ENCODE measurements at places on chromosomes 5 and 9. TPM values are rescaled to one million over a fixed set of nuclear protein-coding genes. Genes with fewer than 3 reads are reported as not detected.

DNA sequence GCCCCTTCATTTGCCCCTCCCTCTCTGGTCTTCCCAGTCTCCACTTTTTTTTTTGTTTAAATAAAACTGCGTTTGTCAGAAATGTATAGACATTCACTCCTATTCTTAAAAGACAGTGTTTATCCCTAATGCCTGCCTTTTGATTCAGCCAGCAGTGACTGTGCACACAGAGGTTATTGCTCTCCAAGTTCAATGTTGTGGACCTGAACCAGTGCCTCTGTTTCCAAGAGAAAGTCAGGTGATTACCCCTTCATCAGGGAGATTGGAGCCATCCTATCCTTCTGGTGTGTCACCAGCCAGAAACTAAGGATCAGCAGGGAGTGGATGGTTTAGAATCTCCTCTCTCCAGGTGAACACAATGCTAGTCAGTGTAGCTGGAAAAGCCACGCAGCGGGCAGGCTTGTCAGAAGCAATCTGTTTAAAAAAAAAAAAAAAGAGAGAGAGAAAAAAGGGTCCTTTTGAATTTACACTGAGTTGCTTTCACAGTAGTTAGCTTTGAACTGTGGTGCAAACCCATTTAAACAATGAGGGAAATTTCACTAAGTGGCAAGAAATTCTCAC is 167.5 kb upstream of the DMRT1 start:
- DNase-seq: no peak

Gene SAXO1
- total RNA-seq: 0.05 TPM

- no peak for DNase-seq
These were observed 3.8 kb downstream of the CREB3 start for GRCh38 chr9:35736201-35736633.

GRCh38 chr9:75889577-75889976 is 896 bp upstream of the PCSK5 start:
- DNase-seq: no peak

DNA sequence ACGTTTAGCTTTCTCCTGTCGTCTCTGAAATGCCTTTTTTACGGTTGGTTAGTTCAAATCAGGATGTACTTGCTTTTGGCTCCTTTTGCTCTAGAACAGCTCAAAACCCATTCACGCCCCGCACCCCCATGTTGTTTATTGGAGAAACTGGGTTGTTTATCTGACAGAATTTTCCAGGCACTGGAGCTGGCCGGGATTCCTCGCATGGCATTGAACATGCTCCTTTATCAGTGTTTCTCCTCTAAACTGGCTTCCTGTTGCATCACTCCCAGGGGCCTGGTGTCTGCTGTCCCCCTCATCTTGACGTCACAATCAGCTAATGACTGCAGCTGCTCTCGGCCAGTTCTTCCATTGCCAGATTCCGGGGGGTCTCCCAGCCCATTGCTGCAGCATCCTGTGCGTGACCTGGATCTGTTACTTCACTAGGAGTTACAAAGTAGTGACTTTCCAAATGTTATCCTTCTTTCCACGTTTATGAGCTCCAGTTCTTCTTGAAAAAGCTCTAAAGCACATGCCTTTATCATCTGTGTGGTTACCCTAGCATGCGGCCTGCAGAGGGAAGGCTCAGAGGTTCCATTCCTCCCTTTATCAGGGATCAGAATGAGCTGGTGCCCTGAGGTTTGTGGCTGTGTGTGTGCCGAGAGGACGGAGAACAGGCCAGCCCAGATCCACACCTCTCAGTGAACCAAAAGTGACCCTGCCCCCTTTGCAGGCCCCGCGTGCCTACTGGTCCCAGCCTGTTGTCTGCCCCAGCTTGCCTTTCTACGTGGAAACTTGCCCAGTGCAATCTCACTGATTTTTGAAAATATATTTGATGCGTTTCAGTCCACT is 27.5 kb downstream of the FAM163B start:
- no peak for DNase-seq

GRCh38 chr5:58775701-58776262 is 192.9 kb downstream of the RAB3C start:
- DNase-seq: no peak

Gene ADAMTS6
- total RNA-seq: 5.5 TPM

Gene KCNV2
- not detected for total RNA-seq

- DNase-seq: no peak
These were observed 81.8 kb downstream of the BOD1 start for GRCh38 chr5:173534664-173535063.

Measured in posterior vena cava (tissue), 2 donors.